ENCODE measurements at places on chromosomes 12 and 14.

GRCh38 chr14:34398024-34398423, 64.0 kb downstream of the SPTSSA start:
- DNase-seq = no peak

DNA sequence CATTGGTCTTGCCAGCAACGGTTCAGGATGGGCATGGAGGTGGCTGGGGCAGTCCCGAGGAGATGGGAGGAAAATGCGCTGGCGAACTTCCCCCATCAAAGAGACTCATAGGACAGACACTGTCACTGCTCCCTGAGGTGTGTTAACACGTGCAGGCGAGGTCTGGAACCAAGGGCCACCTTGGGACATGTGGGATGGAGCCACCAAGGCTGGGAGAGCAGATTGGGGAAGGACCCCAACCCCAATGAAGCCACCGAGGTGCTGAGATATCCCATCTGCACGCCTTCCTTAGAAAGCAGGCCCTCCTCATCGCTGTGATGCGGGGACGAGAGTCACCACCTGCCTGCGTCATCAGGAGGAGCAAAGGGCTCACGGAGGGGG, 16.9 kb upstream of the BEGAIN start:
- DNase-seq = no peak

- no peak for DNase-seq
Measured at GRCh38 chr12:106309671-106310505, 7.4 kb downstream of the TCP11L2 start.

DNA sequence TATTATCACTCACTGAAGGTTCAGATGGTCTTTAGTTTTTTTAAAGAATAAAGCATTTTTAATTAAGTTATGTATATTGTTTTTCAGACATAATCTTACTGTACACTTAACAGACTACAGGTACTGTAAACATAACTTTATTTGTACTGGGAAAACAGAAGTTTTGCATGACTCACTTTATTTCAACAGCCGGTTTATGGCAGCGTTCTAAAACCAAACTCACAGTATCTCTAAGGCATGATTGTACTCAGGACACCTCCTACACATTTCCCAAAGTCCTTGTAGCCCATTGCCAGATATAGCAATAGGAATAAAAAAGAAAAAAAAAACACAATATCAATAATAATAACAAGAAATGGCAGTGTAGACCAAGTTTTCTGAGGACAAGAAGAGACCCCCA, 1341.4 kb downstream of the FSCB start:
- DNase-seq = no peak

GRCh38 chr12:82665142-82665923, 21.4 kb upstream of the TMTC2 start:
- DNase-seq = no peak

DNA sequence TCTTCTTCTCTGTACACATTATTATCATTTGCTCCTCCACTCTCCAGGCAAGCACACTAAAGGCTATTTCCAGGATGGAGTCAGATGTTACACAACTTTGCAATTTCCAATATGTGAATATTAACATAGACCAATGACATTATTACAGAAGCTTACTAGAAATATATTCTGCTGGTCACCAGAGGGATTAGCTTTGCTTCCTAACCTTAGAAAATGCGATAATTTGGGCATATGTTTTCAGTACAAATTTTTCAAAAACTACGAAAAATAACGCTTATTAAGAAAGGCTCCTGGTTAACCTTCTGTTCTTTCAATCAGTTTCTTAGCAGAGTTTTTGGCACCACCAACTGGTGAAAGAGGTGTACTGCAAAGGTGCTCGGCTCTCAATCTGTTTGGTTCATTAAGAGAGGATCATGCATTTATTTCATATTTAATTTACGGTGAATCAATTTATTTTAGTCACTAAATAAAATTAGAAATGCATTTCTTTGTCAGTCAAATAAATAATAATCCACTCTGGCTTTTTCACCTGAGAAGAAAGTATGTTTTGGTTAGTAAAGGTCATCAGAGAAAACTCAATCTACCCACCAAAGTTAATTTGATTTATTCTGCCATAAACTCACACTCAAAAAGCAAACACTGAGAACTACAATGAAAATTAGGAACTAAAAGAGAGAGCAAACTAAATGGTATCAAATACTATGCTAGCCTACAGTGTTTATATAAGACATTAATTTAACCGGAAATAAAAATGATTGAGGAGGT, 39.2 kb downstream of the EFCAB11 start:
- peak; percentile 57 for DNase-seq

DNA sequence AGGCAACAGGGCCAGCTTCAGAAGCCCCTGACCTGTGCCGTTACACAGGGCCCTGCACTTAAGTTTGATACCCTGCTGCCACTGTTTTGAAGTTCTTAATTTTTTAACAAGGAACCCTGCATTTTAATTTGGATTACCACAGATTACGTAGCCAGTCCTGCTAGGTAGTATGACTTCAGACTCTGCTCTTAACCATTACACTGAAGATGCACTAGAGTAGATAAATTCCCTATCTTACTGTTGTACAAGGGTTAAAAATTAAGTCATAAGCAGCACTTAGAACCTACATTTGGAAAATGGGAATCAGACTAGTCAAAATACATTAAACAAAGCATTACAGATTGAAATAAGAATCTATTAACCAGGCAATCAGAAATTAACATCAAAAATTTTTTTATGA, 2.3 kb downstream of the GNPNAT1 start:
- no peak for DNase-seq

DNA sequence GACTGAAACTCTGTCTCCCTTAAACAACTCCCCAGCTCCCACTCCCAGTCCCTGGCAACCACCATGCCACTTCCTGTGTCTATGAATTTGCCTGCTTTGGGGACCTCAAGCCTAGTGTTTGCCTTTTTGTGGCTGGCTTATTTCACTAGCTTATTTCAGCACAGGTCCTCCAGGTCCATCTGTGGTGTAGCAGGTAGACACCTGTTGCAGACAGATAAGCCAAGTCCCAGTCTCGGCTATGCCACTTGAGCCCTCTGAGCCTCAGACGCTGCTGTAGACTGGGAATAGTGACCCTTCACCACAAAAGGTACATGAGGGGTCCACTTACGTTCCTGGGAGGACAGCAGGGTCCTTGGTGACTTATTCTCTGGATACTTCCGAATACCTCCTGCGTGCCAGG, 24.4 kb upstream of the KLC1 start:
- DNase-seq = no peak

DNA sequence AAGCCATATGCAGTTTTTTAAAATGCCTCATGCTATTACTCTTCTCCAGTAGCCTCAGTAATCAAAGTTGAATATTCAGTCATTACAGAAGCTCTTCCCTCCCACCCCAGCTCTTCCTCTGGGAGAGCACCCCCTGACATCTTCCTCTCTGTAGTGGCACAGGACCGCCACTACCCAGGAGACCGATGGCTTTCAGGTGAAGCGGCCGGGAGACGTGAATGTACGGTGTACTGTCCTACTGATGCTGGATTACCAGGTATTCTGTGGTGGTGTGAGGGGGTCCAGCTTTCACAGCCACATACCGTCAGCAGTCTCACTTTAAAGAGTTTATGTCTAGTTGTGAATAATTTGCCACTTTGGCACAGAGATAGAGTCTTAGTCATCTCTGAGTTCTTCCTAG, 4.6 kb downstream of the SMARCD1 start:
- no peak for DNase-seq

DNA sequence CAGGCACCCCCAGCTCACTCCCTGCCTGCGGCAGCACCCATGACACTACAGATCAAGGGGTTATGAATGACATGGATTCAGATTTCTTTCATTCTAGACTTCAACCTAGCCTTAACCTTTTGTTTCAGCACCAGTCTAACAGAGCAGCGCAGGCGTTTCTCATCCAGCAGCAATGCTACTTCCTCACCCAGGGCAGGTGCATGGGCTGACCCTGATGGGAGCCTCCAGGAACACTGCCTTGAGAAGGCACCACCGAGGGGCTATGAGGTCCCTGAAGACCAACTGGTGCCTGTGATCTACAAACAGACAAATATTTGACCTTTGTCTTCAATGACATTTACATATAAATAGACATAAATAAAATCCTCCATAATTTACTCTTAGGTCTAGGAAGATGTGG, 10.8 kb downstream of the CDCA4 start:
- no peak for DNase-seq

DNA sequence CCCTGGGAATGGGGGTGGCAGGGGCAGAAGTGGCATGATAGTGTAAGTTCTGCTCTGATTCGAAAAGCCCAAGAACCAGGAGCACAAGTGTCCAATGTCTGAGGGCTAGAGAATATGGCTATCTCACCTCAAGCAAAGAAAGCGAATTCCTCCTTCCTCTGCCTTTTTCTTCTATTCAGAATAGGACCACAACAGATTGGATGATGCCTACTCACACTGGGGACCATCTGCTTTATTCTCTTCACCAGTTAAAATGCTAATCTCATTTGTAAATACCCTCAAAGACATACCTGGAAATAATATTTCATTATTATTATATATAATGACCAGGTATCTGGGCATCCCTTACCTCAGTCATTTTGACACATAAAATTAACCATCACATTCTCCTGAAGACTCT, 808.7 kb downstream of the NRXN3 start:
- no peak for DNase-seq

DNA sequence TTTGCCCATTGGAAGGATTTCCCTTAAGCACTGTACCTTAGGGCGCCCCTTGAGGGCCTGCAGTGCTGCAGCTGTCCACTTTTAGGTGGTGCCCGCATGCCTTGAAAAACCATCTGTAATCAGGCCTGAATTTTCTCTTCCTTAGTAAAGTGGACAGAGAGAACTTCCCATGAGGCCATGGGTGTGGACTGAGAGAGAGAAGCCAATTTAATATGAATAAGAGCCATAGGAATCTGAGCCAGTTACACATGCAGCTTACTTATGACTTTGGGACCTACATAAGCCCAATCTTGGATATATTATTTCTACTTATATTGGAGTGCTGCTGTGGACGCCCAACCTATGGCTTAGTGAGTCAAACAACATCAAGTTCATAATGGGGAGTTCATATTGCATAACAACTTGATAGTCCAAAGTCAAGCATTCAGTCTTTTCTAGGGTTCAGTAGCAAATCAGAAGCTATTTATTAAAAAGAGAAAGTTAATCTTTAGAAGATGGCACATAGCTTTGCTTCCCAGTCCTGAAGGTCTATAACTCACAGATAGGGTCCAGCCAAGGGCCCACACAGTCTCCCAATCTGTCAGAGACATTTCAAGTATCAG, 11.1 kb upstream of the ETV6 start:
- DNase-seq = no peak

DNA sequence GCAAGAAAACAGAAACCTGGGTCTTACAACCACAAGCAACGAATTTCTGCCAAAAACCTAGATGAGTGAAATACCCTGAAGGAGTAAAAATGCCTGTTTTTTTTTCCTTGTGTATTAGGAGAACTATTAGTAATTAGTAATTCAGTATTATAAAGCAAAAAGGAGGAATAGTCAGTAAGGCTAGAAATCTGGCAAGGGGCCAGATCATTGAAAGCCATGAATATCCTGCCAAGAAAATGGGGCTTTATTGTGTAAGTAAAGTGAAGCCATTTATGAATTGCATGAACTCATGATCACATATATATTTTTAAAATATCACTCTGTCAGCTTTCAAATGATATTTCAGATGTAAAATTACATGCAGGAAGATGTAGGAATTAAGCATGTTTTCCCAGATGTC, 57.9 kb downstream of the TXNDC16 start:
- no peak for DNase-seq

- no peak for DNase-seq
Measured at GRCh38 chr12:17640615-17641014, 449.4 kb downstream of the RERGL start.

DNA sequence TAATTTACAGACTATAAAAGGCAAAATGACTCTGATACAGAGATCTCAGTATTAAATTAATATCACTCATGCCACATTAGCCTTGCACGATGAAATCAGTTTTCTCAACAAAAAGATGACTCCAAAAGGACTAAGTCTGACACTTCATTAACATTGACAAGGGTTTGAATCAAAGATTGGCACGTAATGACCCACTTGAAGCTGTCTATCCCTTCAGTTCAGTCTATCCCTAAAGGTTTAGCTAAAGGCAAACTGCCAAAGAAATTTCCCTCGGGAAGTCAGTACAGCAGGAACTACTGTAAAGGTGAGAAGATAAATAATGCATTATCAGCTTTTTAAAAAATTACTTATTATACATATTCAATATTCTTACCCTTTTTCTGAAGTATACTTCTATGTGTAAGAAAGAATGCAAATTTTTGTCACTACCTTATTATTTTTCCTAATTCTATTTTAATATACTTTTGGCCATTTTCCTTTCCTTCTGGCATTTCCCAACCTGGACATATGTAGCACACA, 127.1 kb downstream of the NELL2 start:
- DNase-seq = no peak

- DNase-seq = no peak
Measured at GRCh38 chr12:132287391-132288238, 41.8 kb downstream of the GALNT9 start.

- DNase-seq = no peak
Measured at GRCh38 chr12:111288771-111289170, 80.1 kb downstream of the PHETA1 start.

GRCh38 chr12:6703631-6704030, 3.0 kb upstream of the PIANP start:
- DNase-seq = no peak

DNA sequence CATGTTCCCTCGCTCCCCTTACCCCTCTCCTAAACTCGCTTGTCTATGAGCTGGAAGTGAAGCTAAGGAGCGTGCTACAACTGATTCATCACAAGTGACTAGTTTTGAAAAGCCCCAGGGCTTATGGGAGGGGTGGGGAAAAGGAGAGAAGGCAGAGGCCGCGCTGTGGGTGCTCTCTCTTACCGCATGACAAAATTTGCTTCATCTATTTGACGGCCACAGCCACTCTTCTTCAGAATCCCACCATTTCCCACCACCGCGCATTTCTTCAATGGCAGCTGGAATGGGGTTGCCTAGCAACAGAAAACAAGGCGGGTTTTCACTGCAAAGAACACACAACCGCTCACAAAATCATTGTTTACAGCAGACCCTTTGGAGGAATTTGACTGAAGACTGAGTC, 79.4 kb downstream of the ST8SIA1 start:
- DNase-seq = no peak

DNA sequence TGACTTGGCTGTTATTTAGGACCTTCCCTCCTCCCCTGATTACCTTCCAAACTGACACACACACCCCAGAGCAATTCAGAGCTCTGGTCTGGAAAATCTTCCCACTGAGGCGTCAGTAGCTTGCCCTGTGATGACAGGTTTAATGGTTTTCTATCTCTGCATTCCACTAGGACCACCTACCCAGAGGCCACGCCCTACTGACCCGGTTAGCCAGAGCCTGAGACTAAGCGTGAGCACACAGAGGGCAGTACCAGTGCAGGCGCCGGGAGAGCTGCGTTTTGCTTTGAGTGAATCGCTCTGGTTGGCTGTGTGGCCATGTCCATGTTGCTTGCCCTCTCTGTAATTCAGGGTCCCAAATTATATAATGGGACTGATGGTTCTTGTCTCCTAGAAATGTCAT, 36.2 kb upstream of the ATP2A2 start:
- no peak for DNase-seq

DNA sequence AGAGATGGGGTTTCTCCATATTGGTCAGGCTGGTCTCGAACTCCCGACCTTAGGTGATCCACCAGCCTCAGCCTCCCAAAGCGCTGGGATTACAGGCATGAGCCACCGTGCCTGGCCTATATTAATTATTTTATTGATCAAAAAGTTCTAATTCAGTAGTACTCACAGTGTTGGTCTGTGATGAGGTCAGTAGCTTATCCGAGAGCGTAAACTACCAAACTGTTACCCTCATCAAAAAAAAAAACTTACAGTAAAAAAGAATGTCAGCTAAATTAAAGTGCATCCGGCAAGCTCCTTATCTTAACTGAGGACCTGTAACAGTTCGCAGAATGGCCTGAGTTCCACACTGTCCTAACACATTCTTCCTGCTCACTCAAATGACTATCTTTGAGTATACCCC, 228.2 kb downstream of the SOX5 start:
- DNase-seq = no peak
